ENCODE measurements at places on chromosomes 7 and 10.

DNA sequence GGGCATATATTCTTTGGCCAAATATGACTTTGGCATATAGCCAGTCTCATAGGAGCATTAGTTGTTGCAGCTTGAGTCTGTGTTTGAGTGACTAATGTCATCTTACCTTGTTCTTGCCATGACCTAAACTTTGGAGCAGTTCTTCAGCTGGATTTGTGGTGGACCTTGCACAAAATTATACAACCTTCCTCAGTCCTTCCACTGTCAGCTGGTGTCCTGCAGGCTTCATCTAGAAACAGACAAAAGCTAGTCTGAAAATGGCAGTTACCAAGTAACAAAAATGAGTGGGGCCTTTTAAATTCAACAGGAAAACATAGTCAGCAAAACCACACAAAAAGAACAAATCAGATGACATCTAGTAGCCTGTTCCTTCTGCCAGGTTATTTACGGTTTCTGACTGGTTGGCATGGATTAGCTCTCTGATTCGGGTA is 59.5 kb upstream of the HECTD2 start:
- DNase-seq: no peak

DNA sequence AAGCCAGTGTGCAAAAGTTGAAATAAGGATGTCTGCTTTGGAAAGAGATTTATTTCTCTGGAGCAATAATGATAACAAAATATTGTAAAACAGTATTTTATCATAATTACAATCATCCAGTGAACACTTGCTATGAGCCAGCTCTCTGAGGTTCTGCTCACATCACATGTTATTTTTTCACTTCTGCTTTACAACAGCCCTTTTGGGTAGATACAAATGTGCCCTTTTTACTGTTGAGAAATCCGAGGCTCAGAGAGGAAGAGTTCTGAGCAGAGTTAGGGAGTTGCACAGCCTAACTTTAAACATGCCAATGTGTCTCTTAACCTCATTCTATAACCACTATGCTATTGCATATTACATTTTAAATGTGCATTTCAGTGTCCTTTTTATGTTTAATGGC is 232.6 kb upstream of the CDC14C start:
- no peak for DNase-seq

DNA sequence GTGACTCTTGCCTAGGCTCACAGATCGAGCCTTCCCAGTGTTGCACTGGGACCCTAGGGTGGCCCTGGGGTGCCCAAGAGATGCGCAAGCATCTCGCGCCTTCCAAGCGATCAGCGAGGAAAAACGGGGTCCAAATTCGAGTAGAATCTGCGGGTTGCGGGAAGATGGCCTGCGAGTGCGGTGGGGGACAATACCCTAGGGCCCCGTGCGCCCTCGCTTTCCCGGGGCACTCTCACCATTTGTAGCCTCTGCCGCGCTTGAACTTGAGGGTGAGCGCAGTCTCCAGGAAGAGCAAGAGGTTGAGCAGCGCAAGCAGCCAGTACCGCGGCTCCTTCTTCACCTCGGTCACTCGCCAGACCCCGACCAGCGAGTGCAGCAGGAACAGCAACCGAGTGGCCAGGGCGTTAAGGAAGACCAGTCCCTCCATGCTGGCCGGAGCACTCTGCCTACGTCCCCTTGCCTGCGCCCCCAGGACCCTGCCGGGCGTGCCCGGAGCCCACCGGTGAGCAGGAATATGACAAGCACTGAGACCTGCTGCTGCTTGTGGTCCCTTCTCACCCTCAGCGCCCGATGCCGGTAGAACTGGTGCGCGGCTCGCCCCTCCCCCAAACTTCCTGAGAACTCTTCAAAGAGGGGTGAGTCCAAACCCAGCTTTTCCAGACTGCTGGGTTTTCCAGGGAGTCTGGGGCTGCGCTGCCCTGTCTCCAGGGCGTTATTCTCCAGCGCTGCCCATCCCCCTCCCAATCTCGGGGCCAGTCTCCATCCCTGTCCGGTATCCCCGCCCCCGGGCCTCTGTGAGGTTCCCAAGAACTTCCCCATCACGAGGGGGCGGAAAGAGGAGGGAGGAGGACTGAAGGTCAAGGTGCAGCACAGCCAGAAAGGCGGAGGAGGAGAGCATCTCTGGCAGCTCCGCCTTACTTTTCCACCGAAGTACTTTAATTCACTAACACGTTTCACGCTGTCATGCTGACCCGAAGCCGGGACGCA is at the start of gene TMEM26:
TSS of gene TMEM26 (minus strand) at position 727 of the 987 bp plus-strand sequence. CDS start at position 427, 300 bp downstream.
- no peak for DNase-seq

DNA sequence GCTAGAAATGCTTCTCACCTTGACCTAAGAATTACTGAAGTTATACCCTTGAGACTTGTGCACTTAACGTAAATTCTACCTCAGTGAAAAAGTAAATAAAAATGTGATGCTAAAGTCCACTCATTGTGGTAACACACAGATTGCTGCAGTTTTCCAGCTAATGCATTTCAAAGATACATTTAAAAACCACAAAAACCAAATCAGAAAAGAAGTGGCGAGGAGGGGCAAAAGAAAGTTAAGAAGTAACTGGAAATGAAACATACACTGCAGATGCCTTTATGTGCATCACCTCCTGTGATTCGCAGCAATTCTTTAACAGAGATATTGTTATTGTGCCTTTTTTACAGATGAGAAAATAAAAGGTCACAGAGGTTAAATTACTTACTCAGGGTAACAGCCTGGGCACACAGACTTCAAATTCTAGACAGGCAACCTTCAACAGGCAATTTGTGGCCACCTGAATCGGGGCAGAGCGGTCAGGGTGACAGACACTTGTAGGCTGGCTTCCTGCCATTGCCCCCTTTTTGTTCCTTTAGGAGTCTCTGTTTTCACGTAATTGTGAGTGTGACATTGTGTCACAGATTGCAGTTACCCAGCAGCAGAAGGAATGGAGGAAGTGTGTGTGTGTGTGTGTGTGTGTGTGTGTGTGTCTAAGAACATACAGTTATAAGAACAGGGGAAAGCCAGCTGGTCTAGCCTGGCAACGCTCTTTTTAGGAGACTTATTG is 1.9 kb downstream of the WIPF3 start:
- no peak for DNase-seq

DNA sequence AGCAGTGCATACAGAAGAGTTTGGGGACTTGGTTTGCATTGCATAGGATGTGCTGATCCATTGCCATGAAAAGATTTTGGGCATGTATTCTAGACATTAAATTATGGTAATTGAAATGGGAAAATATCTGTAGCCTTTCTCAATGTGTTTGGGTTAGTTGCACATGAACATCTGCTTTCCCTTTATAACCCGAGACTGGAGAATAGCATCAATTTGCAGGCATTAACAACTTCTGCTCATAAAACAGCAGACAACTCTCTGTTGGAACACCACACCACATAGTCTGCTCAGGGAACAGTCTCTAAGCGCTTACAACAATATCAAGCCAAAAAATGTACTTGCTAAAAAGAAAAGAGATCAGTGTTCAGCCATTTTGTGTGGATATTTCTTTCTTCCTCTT is 1391.1 kb upstream of the LRRTM3 start:
- no peak for DNase-seq

- no peak for DNase-seq
Measured at GRCh38 chr7:50803359-50804337, 21.0 kb upstream of the GRB10 start.

- DNase-seq: no peak
Measured at GRCh38 chr10:32189400-32190084, 133.3 kb upstream of the KIF5B start.

GRCh38 chr10:35933940-35934641 is 292.0 kb upstream of the FZD8 start:
- DNase-seq: no peak

- DNase-seq: no peak
Measured at GRCh38 chr7:113446391-113446790, 328.0 kb upstream of the SMIM30 start.

GRCh38 chr10:72426986-72427385 is 72.3 kb upstream of the DNAJB12 start:
- DNase-seq: no peak

DNA sequence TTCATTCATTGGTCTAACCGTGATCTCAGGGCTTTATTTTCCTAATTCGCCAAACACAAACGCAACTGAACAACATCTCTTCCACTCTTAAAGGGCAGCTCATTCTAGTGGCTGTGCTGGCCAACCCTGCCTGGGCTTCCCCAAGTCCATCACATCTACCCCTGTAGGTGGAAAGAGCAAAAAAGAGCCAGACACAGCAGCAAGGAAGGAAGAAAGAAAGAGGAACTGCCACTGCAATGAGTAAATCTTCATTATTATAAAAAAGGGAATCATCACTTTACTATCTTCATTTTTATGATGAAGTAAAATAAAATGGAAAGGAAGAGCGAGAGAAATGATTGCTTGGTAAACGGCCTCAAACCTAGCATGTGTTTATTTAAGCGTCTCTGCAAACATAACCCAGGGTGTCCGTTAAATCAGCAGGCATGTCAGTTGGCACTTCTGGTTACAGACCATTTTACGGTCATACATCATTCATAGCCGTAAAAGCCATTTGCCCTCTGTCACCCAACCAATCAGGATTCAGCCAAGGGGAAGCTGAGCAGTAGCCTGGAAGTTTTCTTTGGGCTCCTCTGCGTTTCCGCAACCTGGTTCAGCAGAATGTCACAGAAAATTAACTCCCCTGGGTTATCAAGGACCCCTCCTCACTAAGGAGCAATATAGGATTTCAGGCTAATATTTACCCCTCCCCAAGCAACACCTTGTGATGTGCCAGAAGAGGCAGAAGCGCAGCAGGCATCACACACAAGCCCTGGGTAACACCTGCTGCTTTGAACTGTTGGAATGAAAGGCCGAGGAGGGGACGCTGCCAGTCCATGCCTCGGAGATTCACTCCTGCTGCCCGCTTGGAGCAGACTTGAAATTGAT is 234.0 kb downstream of the SNX10 start:
- DNase-seq: no peak

GRCh38 chr7:36280840-36281812 is 108.5 kb upstream of the ANLN start:
- no peak for DNase-seq

GRCh38 chr7:43303740-43304241 is 191.3 kb downstream of the HECW1 start:
- peak; percentile 57 for DNase-seq

DNA sequence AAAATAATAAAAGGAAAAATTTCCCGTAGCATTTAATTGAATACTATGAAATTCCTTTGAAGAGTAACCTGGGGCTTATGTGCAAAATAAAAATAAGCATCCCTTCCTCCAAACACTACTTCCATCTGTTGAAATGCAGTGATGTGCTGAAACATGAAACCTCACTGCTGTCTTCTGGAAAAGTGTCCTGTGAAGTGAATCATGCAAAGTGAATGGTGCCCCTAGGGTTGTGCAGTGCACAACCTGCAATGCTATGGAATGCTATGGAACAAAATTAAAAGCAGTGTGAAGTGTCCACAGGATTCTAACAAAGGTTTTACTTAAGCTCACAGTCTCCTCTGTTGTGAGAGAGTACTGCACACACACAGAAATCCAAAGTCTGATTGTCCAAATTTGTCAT is 480.9 kb downstream of the ETV1 start:
- DNase-seq: no peak

DNA sequence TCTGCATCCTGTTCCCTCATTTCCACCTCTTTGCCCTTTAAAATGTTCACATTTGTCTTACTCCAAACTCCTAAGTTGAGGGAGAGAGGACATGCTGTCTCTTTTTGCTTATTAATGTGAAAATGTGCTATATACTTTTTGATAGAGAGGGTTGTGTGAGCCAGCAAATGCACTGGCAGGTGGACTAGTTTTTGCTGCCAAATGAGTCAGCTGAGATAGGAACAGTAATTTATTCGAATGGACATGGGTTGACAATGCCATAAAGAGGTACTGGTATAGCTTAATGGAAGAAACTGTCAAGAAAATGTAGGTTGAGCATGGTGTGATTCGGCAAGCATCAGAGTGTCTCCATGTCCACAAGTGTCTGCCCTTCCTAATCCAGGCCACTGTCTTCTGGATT is 9.2 kb upstream of the TRUB1 start:
- DNase-seq: no peak

DNA sequence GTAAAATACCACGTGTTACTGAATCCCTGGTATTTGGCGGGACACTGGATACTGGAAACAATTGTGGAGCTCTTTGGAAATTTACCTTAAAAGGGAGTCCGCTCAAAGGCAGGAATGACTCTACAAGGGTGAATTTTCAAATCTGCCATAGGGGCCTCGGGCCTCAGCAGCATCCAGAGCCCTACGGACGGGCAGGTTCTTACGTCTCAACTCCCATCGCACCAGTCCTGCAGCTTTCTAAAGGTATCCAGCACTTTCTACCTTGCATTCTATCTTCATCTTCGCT is 248 bp downstream of the PSPH start:
- no peak for DNase-seq

DNA sequence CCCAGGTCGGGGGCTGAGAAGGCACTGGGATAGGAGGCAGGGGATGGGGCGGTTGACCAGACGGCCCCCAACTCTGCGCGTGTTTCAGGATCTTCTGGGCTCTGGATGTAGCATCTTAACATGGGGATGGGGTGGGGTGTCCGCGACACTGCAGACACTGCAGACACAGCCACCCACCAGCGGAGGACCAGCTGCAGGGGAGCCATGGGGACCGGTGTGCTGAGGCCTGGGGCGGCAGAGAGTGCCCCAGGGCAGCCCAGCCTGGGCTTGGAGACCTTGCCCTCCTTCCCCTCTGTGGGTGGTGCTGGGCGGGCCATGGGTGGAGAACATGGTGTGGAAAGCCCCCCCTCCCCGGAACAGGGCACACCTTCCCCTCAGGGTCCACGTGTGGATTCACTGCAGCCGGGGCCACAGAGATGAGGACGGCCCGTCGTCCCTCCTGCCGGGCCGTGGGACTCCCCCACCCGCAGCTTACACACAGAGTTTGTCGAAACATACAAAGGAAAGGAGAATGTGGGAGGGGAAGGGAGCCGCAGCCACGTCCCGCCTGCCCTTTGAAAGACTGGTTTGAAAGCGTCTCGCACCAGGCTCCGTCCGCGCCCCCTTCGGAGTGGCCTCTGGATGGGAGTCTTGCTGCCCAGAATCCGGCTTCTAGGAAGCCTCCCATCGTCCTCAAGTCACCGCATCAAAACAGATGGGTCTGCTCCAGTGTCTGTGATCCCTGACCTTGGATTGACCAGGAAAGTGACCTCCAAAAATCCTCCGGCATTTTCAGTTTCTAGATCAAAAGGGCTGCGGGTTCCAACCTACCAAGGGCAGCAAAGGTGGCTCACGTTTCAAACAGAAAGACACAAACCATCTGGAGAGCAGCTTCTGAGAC is 91.5 kb upstream of the TCERG1L start:
- no peak for DNase-seq

DNA sequence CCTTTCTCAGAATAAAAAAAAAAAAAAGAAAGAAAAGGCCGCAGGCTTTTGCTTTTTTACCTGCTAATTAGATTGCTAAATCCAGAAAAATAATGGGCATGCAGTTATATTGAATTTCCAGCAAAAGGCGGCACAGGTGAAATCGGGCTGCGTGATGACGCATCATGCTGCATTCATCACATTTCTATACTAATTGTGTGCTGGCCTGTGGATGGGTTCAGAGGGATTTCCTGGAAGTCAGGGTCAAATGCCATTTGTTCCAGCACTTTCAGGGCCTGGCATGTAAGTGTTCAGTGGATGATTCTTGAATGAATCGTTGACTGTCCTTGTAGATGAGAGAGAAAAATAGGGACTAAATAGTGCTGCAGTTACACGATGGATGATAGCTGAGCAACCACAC is 292.7 kb downstream of the CAMK1D start:
- no peak for DNase-seq

GRCh38 chr7:9958486-9958885 is 1015.2 kb upstream of the PHF14 start:
- no peak for DNase-seq
